ENCODE measurements at places on chromosomes 2 and 18.
A peak's percentile ranks its signal among the peaks of the same experiment; 100 is the strongest.

DNA sequence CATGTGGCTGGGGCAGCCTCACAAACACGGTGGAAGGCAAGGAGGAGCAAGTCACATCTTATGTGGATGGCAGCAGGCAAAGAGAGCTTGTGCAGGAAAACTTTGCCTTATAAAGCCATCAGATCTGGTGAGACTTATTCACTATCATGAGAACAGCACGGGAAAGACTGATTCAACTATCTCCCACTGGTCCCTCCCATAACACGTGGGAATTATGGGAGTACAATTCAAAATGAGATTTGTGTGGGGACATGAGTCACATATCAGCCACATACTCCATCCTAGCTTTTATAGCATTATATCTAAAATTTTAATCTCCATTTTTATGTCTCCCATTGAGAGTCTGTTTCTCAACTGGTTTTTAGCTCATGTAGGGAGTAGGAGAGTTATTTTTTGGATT lies 45.7 kb downstream of the ICOS start:
- DNase-seq, result no peak

- peak; percentile 55 for DNase-seq
These were observed 127.8 kb downstream of the STK39 start for GRCh38 chr2:168119515-168120141.

DNA sequence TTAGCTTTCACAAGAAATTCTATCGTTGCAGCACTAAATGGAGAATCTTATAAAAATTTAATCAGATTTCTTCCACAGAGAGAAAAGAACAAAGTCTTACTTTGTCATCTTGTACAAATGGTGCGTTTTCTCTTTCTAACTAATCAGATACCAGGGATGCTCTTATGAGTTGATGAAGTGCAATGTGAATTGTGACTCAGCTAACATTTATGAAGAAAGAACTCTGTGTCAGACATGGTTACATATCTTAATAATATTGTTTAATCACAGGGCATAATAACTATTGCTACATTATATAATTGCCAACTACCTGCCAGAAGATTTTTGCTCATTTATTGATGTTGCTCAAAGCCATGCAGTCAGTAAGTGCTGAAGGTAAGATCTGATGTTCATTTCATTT lies 465.0 kb downstream of the CCDC85A start:
- no peak for DNase-seq

DNA sequence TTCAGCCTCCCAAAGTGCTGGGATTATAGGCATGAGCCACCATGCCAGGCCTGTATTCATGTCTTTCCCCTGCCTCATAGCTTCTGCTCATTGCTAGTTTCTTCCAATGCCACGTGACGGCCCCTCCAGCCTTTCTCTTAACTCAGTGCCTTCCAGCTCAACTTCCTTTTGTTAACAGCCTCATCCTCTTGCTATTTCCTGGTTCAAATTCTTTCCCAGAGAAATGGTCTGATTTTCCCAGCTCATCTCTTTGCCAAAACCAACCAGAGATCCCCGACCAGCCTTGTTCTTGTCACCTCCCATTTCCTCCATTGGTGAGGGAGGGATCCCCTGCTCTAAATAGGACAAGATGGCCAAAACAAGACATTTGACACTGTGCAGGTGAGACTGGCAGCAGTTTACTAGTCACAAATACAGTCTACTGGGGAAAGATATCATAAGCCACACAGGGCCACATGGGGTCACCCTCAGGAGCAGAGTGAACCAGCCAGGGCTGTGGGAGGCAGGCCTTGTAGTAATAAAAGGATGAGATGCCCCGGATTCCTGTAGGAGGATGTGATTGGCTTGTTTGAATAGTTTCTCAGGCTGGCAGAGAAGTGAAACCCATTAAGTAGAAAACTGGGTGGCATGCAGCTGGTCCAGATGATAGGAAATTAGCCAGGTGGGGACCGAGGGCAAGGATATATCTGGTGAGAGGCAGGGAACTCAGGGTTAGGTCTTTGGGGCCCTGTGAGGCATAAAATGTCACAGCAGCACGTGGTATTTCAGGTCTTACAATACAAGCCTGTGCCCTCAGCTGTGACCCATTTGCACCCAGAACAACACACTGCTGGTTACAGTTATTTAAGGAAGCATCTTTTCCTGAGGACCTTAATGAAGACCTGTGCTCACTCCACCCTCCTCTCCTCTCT lies 6.4 kb downstream of the CD207 start:
- DNase-seq, result no peak

GRCh38 chr2:1758171-1758570 lies 13.9 kb upstream of the PXDN start:
- no peak for DNase-seq

GRCh38 chr18:11859282-11859830 lies 8.1 kb downstream of the CHMP1B start:
- no peak for DNase-seq

GRCh38 chr2:129767346-129768035 lies 212.0 kb upstream of the RAB6C start:
- DNase-seq, result no peak

DNA sequence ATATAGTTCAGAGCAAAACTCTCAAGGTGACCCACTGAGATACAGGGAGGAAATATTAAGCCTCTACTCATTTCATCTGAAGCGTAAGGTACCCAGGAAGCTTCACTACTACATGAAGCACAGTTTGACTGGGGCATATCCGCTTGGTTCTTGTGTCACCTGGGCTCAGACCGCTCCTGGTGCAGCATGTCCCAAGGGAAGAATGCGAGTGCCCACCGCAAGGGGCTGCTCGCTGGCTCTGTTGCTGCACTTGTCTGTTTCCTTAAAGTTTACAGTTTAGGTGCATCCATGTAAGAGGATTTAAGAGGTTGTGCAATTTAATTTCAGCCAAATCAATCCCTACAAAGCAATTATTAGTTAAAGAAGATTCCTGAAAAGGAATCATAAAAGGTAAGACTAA lies 507.8 kb downstream of the FBXO15 start:
- DNase-seq, result no peak

DNA sequence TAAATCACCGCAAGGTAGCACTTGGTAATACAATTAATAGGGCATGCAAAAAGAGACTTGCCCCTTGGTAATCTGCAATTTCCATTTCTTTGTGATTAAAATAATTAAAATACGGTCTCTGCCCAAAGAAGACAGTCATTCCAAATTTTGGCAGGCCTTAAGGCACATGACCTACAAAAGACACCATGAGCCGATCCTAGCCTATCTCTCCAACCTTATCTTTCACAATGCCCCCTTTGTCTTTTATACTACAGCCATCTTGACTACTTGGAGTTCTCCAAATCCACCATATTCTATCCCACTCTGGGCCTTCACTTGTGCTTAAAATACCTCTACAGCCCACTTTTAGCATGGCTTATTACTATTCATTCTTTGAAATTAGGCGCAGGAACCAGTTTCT lies 23.3 kb downstream of the CFAP210 start:
- no peak for DNase-seq

- DNase-seq, result no peak
These were observed 137.8 kb downstream of the PIK3C3 start for GRCh38 chr18:42092848-42093247.

GRCh38 chr2:113281910-113282746 lies 3.4 kb upstream of the PAX8 start:
- DNase-seq, result no peak

DNA sequence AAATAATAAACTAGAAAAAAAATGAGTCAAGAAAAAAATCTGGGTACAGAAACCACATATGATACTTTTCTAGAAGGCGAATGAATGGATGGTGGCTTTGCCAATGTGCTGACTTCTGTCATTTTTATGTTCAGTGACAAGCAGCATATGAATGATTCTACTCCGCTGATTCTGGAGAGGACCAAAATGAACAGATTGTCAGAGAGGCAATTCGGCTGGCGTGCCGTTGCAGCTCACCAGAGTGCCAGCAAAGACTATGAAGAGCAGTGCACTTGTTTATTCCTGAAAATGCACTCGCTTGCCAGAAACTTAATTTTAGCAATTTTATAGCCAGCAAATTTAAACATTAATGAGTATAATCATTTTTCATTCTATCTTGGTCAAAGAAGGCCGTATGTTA lies 105.9 kb upstream of the NYAP2 start:
- DNase-seq, result no peak

DNA sequence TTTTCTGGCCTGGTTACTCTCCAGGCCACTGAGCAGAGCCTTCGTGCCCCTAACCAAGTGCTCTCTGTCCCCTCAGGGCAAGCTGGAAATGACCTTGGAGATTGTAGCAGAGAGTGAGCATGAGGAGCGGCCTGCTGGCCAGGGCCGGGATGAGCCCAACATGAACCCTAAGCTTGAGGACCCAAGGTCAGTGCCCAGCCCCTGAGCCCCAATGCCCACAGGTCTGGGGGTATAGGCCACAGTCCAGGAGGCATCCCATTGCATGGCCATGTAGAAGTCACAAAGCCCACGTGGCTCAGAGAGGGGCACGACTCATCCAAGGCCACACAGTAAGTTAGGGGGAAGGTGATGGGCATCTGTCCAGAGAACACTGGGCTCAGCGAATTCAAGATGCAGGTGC lies 227.6 kb downstream of the DYSF start:
- DNase-seq, result no peak

GRCh38 chr18:13611142-13611600 lies 115.2 kb downstream of the FAM210A start:
- peak; percentile 69 for DNase-seq

DNA sequence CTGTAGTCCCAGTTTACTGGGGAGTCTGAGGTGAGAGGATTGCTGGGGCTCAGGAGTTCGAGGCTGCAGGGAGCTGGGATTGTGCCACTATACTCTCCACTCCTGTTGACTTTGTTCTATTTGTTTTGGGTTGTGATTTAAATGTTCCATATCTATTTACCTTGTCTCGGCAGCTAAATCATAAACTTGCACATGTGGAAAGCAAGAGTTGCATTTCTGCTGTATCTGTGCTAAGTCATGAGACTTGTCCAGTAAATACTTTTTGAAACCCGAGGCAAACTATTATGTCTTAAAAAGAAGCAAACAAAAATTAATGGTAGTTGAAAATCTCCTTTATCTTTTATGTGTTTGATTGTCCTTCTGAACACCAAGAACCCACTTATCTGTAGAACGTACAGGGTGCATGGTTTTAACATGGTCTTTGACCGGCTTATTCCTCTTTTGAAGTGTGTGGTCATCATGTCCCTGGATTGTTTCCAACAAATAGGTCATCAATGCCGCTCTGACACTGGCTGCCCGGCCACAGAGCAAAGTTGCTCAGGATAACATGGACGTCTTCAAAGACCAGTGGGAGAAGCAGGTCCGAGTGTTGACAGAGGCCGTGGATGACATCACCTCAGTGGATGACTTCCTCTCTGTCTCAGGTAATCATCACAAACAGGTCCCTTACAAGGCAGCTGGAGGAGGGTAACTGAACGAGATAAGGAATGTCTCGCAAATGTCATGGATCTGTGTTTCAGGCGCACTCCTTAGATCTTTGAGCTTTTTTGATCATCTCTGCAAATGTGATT lies 241.1 kb upstream of the LRRTM1 start:
- no peak for DNase-seq

- no peak for DNase-seq
These were observed 197.9 kb upstream of the SETBP1 start for GRCh38 chr18:44482761-44483160.

Data from CD4-positive, alpha-beta T cell treated with Interleukin-17A for 1 hour (primary cell).